ENCODE measurements at places on chromosomes 2 and 18. TPM values are rescaled to one million over a fixed set of nuclear protein-coding genes. Genes with fewer than 3 reads are reported as not detected.
A peak's percentile ranks its signal among the peaks of the same experiment; 100 is the strongest.

GRCh38 chr2:12448846-12449505 lies 267.8 kb upstream of the TRIB2 start:
- no peak overlapping the region for H3K27ac ChIP-seq
- no peaks in the 10 kb centered on the region for H3K27me3 ChIP-seq
- no peak overlapping the region for H3K4me3 ChIP-seq
- H3K4me1 ChIP-seq = peaks cover 25% of the 10 kb centered on the region
- no peaks in the 10 kb centered on the region for H3K36me3 ChIP-seq

DNA sequence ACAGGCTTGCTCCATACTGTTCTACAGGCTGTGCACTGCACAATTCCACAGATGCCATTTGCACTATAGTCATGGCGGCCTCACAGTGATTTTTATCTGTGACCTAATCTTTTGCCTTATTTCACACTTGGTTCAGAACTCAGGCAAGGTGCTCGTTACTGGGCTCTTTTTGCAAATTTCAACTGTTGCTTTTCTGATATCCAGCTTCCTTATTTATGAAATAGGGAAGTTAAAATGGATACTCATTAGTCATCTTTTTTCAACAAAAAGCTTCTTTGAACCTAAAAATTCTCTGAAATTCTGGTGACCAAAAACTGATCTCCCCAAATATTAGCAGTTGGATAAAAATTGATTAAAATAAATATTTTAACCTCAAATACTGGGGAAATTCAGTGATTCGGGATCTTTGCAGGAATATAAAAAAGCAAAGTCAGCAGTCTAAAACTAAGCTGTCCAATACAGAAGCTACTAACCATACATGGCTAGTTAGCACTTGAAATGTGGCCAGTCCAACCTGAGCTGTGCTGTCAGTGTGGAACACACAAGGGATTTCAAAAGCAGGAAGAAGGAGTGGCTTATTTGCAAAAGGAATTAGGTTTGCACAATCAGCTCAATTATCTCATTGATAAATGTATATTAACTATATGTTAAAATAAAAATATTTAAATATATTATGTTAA lies 134.4 kb downstream of the COL4A4 start:
- H3K4me3 ChIP-seq = no peak overlapping the region
- H3K27ac ChIP-seq = no peak overlapping the region
- no peaks in the 10 kb centered on the region for H3K4me1 ChIP-seq

DNA sequence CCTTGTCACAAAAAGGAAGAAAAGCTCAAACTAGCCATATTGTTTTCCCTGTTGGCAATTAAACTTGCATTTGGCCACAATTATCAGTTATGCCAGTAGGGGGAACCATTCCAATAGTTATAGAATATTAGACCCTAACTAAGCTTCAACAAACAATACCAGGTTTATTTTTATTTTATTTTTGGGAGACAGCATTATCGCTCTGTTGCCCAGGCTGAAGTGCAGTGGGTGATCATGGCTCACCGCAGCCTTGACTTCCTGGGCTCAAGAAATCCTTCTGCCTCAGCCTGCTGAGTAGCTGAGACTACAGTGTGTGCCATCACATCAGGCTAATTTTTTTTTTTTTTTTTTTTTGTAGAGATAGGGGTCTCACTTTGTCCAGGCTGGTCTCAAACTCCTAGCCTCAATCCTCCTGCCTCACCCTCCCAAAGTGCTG lies 102.1 kb downstream of the ATAD2B start:
- peaks cover 5% of the 10 kb centered on the region for H3K36me3 ChIP-seq
- no peak overlapping the region for H3K4me3 ChIP-seq
- H3K4me1 ChIP-seq = peaks cover 3% of the 10 kb centered on the region
- DNase-seq = peak; percentile 17
- H3K27me3 ChIP-seq = no peaks in the 10 kb centered on the region
- no peak overlapping the region for H3K27ac ChIP-seq

DNA sequence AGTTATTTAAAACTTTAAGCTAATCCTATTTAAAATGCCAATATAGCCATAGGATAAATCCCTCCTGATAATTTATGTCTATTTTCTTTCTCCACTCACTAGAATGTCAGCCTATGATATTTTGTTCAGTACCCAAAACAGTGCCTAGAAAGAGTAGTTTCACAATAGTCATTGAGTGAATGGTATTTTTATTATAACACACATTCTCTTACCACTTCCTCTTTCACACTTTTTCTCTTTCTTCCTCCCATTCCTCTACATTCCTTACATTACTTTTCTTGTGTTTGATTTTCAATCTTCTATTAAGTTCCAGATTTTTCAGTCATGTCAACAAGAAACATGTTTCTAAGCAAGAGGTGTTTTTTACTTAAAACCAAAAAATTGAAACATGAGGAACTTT lies 327.6 kb upstream of the UBE2E3 start:
- no peak overlapping the region for H3K4me3 ChIP-seq
- DNase-seq = no peak
- H3K27ac ChIP-seq = no peak overlapping the region
- H3K36me3 ChIP-seq = no peaks in the 10 kb centered on the region
- no peaks in the 10 kb centered on the region for H3K4me1 ChIP-seq

GRCh38 chr18:27599202-27599829 lies 414.2 kb upstream of the CHST9 start:
- H3K4me1 ChIP-seq = no peaks in the 10 kb centered on the region
- H3K27ac ChIP-seq = no peak overlapping the region
- no peaks in the 10 kb centered on the region for H3K36me3 ChIP-seq
- no peak overlapping the region for H3K4me3 ChIP-seq

DNA sequence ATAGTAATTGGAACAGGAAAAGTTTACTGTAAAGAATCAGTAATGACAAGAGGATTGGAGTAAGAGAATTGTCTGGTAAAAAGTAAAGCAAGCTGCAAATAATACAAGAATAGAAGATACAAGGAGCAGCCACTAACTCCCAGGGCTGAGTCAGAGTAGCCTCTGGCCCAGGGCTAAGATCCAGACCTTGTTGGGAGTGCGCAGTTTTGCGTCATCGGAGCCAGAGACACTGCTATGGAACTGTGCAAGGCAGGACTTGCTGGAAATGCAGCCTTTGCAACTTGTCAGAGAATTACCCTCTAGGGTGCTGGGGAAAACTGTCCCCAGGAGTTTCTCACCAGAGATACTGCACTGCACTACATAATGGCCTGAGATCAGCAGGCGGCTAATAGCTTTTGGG lies 135.2 kb downstream of the NYAP2 start:
- peaks cover 9% of the 10 kb centered on the region for H3K27me3 ChIP-seq
- H3K27ac ChIP-seq = no peak overlapping the region
- H3K36me3 ChIP-seq = no peaks in the 10 kb centered on the region
- H3K4me3 ChIP-seq = no peak overlapping the region
- H3K4me1 ChIP-seq = no peaks in the 10 kb centered on the region
- DNase-seq = no peak

DNA sequence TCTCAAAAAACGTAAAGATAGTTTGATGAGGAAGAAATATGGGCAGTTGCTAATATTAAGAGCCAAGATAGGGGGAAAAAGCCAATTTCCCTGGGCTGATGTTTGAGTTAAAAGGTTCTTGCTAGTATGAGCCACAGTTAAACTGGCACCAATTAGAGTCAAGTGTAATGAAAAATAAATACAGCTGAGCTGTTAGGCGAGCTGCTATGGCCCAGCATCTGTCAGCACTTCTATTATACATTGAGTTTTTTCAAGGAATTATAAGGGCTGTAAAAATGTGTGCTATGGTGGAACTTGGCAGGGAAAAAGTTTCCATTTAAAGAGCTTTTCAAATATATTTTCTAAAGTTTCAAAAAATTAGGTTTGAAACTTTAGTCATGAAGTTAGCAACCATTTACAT lies 279.6 kb downstream of the CYRIA start:
- H3K27ac ChIP-seq = no peak overlapping the region
- no peak for DNase-seq
- H3K4me1 ChIP-seq = no peaks in the 10 kb centered on the region
- no peak overlapping the region for H3K4me3 ChIP-seq

DNA sequence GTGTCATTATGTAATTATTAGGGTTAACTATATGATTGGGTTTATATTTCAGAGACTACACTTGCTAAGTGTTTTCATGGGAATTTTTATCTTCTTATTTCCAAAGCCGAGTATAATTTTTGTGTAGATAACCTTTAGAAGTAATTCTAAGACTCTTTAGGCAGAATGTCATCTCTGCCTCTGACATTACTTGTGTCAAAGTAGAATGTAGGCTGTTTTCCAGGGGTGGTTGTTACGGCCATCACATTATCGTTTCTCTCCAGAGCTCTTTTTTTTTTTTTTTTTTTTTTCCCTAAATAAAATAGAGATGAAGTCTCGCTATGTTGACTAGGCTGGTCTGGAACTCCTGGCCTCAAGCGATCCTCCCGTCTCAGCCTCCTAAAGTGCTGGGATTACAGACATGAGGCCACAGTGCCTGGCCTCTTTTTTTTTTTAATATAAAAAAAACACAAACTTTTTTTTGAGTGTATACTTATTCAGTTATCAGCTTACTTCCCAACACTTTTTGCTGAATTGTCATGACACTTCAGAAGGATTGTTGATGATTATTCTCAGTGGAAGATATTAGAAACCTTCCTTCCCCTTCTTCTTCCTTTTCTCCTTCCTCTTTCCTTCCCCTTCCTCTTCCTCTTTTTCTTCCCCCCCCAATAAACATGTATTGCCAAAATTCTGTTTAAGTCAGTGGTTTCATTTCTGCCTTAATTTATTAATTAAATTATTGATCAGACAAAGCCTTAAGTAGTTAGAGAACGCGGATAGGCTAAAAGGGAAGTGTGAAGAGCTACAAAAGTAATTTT lies 2.3 kb downstream of the PIKFYVE start:
- DNase-seq = no peak
- H3K27ac ChIP-seq = no peak overlapping the region
- H3K4me3 ChIP-seq = peak overlapping the region; percentile 84
- H3K36me3 ChIP-seq = peaks cover 12% of the 10 kb centered on the region

DNA sequence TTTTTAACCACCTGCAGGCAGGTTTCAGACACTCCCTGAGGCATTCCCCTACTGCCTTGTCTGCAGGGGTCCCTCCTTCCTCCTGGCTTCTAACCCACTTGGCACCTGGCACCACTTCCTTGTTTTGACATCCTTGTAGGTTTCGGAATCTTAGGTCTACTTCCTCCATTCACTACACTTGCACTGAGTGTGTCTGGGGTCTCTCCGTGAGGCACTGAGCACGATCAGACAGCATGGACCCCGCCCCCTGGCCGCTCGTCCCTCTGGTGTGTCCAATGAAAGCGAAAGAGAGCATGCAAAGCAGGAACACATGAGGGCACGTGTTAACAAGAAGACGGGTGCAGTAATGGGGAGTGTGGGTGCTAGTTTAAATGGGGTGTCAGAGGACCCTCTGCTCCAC lies 63.8 kb downstream of the HAUS1 start:
- H3K4me1 ChIP-seq = peaks cover 18% of the 10 kb centered on the region
- H3K27ac ChIP-seq = peak overlapping the region; percentile 55
- H3K27me3 ChIP-seq = no peaks in the 10 kb centered on the region
- H3K4me3 ChIP-seq = peak overlapping the region; percentile 14

- H3K27me3 ChIP-seq = no peaks in the 10 kb centered on the region
- H3K4me1 ChIP-seq = no peaks in the 10 kb centered on the region
- no peak for DNase-seq
- no peak overlapping the region for H3K27ac ChIP-seq
- no peaks in the 10 kb centered on the region for H3K36me3 ChIP-seq
- H3K4me3 ChIP-seq = no peak overlapping the region
Observed at GRCh38 chr2:78245394-78246135, 723.4 kb upstream of the LRRTM4 start.

GRCh38 chr18:2846636-2847316 lies at the start of gene EMILIN2:
Gene EMILIN2 (plus strand): TSS chr18:2847006. CDS start chr18:2847189, 183 bp downstream.
- H3K4me3 ChIP-seq = peak within 1 kb of the TSS; percentile 76
- peak; percentile 73 for DNase-seq
- H3K27ac ChIP-seq = peak within 1 kb of the TSS; percentile 64

GRCh38 chr18:3867864-3868311 lies 417.9 kb downstream of the TGIF1 start:
- H3K27ac ChIP-seq = no peak overlapping the region
- no peak for DNase-seq
- H3K36me3 ChIP-seq = no peaks in the 10 kb centered on the region
- no peaks in the 10 kb centered on the region for H3K4me1 ChIP-seq

GRCh38 chr2:212177724-212178123 lies 360.9 kb downstream of the ERBB4 start:
- no peak overlapping the region for H3K27ac ChIP-seq
- no peaks in the 10 kb centered on the region for H3K36me3 ChIP-seq
- no peak for DNase-seq
- H3K27me3 ChIP-seq = no peaks in the 10 kb centered on the region

DNA sequence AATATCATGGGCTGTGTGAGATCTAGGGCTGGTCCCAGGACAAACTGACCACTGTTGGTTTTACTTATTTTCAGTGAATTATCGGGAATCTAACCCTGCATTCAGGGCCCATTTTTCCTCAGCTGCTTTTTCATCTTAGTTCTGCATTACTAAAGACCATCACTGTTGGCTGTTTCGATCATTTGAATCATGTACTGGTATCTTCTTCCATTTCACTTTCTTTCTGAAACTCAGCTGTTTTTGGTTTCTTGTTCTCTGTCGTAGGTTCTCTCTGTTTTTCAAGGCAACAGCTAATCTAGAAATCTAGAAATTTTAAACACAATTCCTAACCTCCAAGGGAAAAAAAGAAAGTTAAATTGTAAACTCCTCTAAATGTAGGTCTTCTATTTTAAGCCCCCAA lies 159.9 kb upstream of the SESTD1 start:
- no peak overlapping the region for H3K27ac ChIP-seq
- H3K4me3 ChIP-seq = no peak overlapping the region

- DNase-seq = peak; percentile 26
- no peak overlapping the region for H3K4me3 ChIP-seq
- peaks cover 23% of the 10 kb centered on the region for H3K4me1 ChIP-seq
- H3K27ac ChIP-seq = no peak overlapping the region
- no peaks in the 10 kb centered on the region for H3K27me3 ChIP-seq
Observed at GRCh38 chr2:30293303-30293921, 62.1 kb downstream of the LBH start.

DNA sequence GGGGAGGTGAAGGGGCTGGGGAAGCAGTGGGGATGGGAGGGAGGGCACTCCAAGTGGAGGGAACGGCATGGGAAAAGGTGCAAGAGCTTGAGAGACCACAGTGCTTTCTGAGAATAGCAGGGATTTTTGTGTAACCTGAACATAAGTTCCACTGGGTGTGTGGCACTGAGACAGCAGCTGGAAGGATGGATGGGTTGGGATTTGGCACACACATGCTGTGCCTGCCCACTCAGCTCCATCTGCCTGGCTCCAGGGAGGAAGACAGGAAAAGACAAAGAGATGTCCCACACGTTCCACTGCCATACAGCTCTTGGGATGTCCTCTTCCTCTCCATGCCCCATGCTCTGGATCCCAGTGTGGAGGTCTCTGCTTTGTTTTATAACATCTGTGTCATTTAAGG lies 114.1 kb upstream of the TEX51 start:
- no peak overlapping the region for H3K4me3 ChIP-seq
- no peak overlapping the region for H3K27ac ChIP-seq
- DNase-seq = no peak
- H3K4me1 ChIP-seq = no peaks in the 10 kb centered on the region
- peaks cover 11% of the 10 kb centered on the region for H3K27me3 ChIP-seq

GRCh38 chr2:28134262-28134812 lies 243.8 kb downstream of the BABAM2 start:
- DNase-seq = peak; percentile 15
- H3K4me3 ChIP-seq = no peak overlapping the region
- H3K27me3 ChIP-seq = no peaks in the 10 kb centered on the region

GRCh38 chr18:46333431-46334135 lies 229.4 kb downstream of the HAUS1 start:
- peak; percentile 62 for DNase-seq
- H3K4me1 ChIP-seq = peaks cover 12% of the 10 kb centered on the region
- H3K36me3 ChIP-seq = no peaks in the 10 kb centered on the region
- H3K27ac ChIP-seq = peak overlapping the region; percentile 27
- peak overlapping the region; percentile 65 for H3K4me3 ChIP-seq

The TEX44 gene
- total RNA-seq = not detected

The CD8B2 gene
- total RNA-seq = 0.11 TPM

The POLR1A gene
- total RNA-seq = 45.5 TPM

The NT5DC4 gene
- total RNA-seq = not detected

The LYG1 gene
- 0.86 TPM for total RNA-seq

The LHCGR gene
- total RNA-seq = not detected

The KANSL1L gene
- 6.0 TPM for total RNA-seq
